Activated CD8-positive, alpha-beta T cell treated with anti-CD3 and anti-CD28 coated beads for 36 hours (primary cell): ENCODE measurements at places on chromosomes 1 and 21. TPM values are rescaled to one million over a fixed set of nuclear protein-coding genes. Genes with fewer than 3 reads are reported as not detected.

The CTSE gene
- total RNA-seq: not detected

The RUNX3 gene
- 183 TPM for total RNA-seq

The DISC1 gene
- total RNA-seq: 3.5 TPM

The ARTN gene
- total RNA-seq: 0.36 TPM

The KCNE2 gene
- total RNA-seq: not detected

The NES gene
- total RNA-seq: not detected

The B3GALT2 gene
- not detected for total RNA-seq

The OR10J1 gene
- total RNA-seq: not detected

The DIO1 gene
- not detected for total RNA-seq

The AADACL4 gene
- not detected for total RNA-seq

The BCL2L15 gene
- 0.61 TPM for total RNA-seq

The PLA2G5 gene
- total RNA-seq: not detected

The PDC gene
- total RNA-seq: not detected

The HTR6 gene
- total RNA-seq: not detected

The SYT2 gene
- total RNA-seq: not detected

The LCE1D gene
- total RNA-seq: not detected

The MTF1 gene
- 17.7 TPM for total RNA-seq

The PTGER3 gene
- not detected for total RNA-seq

The FCN3 gene
- not detected for total RNA-seq

The TEDDM1 gene
- total RNA-seq: not detected

The FCRL2 gene
- total RNA-seq: not detected

The LCE6A gene
- not detected for total RNA-seq

The BARHL2 gene
- total RNA-seq: not detected

The SLAMF6 gene
- 43.9 TPM for total RNA-seq

The PTPN7 gene
- 195 TPM for total RNA-seq

The STRIP1 gene
- total RNA-seq: 24.6 TPM

The TRIM17 gene
- 2.7 TPM for total RNA-seq

The PADI3 gene
- not detected for total RNA-seq

The OPTC gene
- total RNA-seq: not detected

The VCAM1 gene
- 1.1 TPM for total RNA-seq

The GLIS1 gene
- not detected for total RNA-seq

The IFNGR2 gene
- total RNA-seq: 7.8 TPM

The LORICRIN gene
- total RNA-seq: not detected

The IL10 gene
- total RNA-seq: not detected

The TMEM82 gene
- not detected for total RNA-seq
